ENCODE measurements at places on chromosomes 3 and 15.

DNA sequence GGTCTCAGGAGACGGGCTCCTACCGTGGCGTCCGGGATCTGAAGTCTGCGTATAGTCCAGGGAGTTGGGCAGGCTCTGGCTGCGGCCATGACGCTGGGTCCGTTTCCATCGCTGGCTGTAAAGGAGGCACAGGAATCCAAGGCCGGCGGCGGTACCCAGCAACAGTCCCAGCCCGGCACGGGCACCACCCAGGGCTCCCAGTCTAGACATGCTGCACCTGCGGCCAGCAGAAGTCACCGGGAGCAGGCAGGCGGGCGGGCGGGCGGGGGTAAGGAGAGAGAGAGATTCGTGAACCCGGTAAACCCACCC lies 526 bp downstream of the RMDN3 start:
- no peak for DNase-seq

DNA sequence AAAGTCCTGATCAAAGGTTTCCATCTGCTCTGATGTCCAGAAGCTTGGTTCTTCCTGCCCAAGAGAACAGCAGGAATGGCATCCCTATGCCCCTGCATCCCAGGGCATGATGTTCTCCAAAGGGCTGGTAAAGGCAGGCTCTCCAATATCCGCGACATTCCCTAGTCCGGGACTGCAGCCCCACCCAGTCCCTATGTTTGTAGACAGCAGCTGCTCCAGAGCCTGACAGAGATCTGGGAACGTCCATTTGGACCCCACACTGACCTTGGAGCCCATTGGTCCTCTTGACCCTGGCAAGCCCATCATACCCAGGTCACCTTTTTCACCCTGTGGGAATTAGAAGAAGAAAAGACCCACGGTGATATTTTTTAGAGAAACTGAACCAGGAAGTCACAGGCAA lies 46.3 kb downstream of the COLQ start:
- no peak for DNase-seq

- no peak for DNase-seq
Measured at GRCh38 chr15:27990521-27991515, 108.3 kb downstream of the OCA2 start.

GRCh38 chr15:100463515-100463914 lies 65.2 kb downstream of the CERS3 start:
- no peak for DNase-seq

GRCh38 chr15:31438601-31439265 lies 112.1 kb downstream of the KLF13 start:
- DNase-seq: no peak

DNA sequence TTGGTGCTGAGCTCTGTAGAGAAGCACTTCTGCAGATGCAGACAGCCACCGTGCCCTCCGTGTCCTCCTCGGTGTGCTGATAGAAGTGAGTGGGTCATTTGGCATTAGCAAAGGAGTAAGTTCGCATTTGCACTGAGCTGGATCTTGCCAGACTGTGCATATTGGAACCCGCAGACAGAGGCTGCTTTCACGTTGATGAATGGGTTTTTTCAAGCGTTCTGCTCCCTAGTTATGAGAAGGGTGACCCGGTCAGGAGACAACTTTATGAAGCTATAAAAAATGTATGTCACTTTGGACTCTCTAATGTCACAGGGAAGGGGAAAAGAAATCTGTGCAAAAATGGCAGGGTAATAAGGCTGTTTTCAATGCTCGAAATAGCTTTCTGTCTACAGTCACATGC lies 739.4 kb downstream of the MCTP2 start:
- DNase-seq: no peak

DNA sequence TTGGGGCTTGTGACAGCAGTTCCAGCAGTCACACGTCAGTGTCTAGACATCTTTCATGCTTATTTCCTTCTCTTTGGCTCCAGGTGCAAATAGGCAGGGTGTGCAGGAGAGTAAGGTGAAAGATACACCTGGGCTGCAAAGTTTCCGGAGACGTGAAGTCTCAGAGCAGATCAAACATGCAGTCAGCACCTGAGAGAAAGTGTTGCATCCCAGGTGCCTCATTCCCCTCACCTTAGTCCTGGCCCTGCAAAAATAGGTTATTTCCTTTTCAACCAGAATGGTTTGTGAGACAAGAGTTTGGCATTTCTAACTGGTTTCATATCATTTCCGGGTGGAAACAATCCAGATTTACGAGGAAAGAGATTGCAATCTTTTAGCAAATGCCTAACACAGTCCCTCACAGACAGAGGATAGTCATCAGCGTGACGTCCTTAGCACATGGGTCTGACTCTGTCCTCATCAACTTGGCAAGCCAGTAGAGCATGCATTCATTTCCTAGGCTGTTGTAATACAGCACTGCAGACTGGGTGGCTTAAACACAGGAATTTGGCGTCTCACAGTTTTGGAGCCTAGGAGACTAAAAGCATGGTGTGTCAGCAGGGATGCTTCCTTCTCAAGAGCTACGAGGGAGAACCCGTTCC lies 58.2 kb upstream of the ARRDC4 start:
- no peak for DNase-seq

- DNase-seq: no peak
Measured at GRCh38 chr3:136075811-136076210, 110.3 kb downstream of the PPP2R3A start.

DNA sequence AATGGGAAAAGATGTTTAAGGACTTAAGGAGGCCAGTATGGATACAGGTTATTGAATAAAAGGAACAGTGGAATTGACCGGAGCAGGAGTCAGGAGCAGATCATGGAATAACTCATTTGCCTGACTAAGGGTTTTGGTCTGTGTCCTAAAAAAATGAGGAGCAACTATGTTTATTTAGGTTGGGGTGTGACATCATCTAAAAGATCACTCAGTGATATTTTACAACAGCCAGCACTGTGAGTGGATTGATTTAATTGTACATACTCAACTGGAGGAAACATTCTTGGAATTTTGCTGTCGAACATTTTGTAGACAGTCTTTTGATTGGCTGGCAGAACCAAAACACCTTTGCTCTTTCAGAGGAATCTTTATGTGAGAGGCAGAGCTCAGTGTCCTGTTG lies 348.6 kb upstream of the CDIN1 start:
- no peak for DNase-seq

GRCh38 chr3:152909180-152909883 lies 74.4 kb downstream of the P2RY1 start:
- no peak for DNase-seq

DNA sequence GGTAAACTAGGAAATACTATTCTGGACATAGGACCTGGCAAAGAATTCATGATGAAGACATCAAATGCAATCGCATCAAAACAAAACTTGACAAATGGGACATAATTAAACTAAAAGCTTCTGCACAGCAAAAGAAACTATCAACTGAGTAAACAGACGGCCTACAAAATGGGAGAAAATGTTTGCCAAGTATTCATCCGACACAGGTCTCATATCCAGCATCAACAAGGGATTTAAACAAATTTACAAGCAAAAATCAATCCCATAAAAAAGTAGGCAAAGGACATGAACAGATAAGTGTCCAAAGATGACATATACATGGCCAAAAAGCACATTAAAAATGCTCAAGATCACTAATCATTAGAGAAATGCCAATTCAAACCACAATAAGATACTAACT lies 1088.9 kb downstream of the NAALADL2 start:
- DNase-seq: peak; percentile 90

DNA sequence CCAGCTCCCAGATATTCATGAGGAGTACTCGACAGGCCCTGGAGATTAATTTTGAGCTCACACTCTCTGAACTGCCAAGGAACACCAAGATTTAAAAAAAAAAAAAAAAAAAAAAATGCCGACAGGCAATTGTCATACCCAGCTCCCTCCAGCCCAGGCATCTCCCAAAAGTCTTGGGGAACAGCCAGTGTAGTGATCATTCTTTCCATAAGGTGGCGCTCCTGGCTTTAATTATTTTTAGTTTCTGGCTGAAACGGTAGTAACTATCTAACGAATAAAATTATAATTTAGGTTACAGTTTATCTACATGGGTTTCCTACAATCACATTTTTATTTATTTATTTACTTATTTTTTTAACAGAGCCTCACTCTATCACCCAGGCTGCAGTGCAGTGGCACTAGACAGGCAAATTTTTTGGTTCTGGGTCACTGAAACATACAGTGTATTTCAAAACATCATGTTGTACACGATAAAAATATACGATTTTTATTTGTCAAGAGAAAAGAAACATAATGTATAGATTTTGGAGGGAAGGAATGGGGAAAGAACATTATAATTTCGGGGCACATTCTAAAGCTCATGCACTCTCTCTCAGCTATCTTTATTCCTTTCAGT lies 157.3 kb downstream of the ADAMTS9 start:
- DNase-seq: no peak

GRCh38 chr15:69855258-69856000 lies 242.3 kb downstream of the TLE3 start:
- DNase-seq: no peak

GRCh38 chr15:37847776-37848175 lies 86.7 kb upstream of the TMCO5A start:
- no peak for DNase-seq

- no peak for DNase-seq
Measured at GRCh38 chr15:40787991-40788390, 18.2 kb downstream of the C15orf62 start.

DNA sequence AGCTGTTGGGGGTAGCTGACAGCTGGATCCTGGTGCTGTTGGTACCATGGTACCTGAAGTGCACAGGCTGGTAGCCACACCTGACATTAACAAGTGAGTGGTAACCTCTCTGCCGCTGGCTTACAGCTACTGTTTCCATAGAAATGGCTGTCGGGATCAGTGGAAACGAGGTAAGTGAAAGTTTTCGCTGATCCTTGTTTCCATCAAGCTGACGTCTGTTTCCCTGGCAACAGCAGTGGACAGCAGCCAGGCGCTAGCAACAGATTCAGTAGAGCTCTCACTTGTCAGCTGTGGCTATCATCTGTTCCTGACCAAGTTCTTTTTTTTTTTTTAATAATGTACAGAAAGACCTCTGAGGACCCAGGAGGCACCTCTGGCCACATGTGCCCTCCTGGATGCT lies 166.2 kb downstream of the CHDH start:
- no peak for DNase-seq

DNA sequence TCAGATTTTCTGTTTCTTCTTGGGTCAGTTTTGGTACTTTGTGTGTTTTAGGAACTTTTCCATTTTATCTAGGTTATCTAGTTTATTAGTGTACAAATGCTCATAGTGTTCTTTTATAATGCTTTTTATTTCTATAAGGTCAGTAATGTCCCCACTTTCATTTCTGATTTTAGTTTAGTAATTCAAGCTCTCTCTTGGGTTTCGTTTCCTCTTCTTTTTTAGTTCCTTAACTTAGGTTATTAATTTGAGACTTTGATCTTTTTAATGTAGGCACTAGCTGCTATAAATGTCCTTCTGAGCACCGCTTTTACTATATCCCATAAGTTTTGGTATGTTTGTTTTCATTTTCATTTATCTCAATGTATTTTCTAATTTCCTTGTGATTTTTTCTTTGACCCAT lies 27.0 kb upstream of the CD200R1L start:
- no peak for DNase-seq

GRCh38 chr15:47812470-47812999 lies 95.2 kb downstream of the SEMA6D start:
- DNase-seq: no peak

DNA sequence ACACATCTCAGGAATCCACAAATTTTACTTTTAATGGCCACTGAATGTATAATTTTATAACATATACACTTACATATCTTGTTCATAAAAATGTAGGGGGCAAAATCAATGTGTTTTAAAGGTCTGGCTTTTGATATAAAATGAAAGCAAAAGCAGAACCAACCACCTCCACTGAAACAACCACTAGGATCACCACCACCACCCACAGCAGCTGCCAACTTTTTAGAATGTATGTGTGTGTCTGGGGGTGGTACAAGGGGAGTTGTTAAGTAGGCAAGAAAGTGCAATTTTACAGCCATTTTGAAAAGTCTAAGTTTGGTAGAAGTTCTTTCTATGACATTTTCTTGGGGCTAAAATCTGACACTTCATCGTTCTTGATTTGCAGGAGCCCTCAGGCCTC lies 44.0 kb downstream of the OTOL1 start:
- no peak for DNase-seq

GRCh38 chr3:72682936-72683452 lies 165.3 kb downstream of the SHQ1 start:
- DNase-seq: peak; percentile 93

DNA sequence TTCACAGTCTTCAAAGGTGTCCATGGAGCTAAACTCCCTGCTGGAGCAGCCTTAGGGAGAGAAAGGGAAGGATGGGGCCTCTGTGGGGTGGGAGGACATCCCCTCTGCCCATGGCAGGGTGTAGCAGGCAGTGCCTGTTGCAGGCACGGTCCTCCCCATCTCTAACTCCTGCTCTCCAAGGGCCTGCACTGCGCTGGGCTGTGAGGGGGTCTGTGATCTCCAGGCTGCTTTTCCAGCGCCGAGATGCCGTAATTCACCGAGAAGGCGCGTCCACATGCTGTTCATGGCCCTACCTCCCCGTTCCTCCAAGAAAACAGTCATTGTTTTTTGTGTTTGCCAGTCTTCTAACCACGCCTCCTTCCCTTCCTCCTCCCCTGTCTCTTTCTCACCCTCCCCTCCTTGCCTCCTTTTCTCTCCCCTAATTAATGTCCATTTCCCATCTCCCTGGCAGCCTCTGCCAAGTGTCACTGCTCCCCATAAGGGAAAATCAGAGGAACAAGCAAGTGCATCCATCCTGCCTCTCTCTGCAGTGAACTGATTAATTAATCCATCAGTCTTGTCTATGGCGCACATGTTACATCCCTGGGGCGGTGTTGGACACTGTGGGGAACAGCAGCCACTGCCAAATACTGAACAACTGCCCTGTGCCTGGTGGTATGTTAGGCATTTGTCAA lies 17.7 kb upstream of the LAMP3 start:
- DNase-seq: no peak

DNA sequence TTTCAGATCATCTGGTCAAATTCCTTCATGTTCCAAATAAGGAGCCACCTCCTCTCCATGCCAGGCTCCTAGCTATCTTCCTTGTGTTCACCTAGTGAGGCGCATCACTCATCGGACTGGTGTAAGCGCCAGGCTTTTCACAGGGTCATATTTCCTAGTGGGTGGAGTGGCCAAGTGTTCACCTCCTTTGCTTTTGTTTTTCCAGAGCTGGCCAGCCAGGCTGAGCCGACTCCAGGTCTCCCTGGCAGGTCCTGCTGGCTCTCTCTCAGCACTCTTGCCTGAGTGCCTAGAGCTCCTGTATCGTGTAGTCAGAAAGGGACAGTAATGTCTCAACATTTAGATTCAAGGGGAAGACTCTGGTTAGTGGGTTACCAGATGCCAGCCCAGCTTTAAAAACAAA lies 31.0 kb downstream of the HEG1 start:
- DNase-seq: no peak
